Activated CD4-positive, CD25-positive, alpha-beta regulatory T cell treated with anti-CD3 and anti-CD28 coated beads, Interleukin-2, amount 50 U/mL, for 72 hours (primary cell): ENCODE measurements at places on chromosomes 6 and 20.

DNA sequence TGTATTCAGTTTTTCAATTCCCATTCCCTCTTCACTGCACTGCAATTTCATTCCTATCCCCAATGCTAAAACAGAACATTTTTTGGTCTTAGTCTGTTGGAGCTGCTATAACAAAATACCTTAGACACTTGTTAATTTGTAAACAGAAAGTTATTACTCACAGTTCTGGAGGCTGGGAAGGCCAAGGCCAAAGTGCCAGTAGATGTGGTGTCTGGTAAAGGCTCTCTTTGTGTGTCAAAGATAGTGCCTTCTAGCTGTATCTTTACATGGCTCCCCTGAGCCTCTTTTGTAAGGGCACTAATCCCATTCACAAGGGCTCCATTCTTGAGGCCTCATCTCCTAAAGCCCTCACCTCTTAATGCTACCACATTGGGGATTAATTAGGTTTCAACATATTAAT, 40.0 kb downstream of the PHIP start:
- DNase-seq: no peak

DNA sequence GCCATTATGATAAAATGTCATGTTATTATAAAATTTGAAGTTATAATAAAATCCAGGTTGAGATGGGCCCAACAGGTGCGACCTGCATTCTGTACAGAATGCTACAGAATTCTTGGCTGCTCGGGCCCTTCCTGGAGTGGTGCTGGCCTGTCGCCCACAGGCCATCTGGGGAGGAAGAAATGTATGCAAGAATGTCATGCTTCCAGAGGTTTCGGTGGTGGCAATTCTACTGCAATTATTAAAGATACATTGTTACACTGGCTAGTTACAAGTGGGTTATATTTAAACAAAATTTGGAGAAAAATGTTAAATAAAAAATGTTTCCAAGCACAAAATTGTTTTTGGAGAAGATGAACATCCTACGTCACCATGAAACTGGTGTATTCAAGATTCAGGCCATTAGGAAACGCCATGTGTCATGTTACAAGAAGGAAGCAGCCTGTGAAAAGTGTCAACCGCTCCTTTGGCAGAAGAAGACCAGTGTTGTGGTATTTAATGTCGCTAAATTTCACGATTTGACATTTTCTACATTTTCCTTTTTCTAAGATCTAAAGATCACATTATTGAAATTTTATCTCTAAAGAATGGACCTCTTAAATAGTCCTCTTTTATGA, 7.1 kb downstream of the RAMACL start:
- DNase-seq: no peak

DNA sequence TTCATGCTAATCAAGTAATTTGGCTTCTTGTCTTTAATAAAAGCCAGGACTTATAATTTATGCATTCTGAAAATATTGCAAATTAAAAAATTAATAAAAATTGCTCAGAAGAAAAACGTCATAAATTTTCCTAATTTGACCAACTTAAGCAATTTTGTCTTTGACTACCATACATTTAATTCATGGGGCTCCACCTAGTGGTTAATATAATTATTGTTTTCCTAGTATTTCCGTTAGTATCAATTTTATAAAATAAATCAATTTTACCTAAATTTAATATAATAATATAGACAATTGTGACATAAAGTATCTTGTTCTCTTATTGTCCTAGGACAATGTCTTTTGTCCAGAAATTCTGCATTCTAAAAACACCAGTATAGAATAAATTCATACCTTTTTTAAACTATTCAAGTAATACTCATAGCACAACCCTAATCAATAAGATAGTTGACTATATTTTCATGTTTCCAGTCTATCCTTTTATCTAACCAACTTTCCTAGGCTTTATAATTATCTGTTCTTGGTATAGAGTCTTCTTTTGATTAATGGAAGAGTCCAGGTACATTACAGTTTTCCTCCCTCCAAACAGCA, 319.9 kb downstream of the TRDN start:
- no peak for DNase-seq

DNA sequence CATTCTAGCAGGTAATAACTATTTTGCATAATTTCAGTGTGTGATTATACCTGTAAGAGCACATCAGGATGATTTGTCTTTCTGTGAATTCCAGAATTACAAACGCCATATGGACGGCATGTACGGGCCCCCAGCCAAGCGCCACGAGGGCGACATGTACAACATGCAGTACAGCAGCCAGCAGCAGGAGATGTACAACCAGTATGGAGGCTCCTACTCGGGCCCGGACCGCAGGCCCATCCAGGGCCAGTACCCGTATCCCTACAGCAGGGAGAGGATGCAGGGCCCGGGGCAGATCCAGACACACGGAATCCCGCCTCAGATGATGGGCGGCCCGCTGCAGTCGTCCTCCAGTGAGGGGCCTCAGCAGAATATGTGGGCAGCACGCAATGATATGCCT, 122.7 kb downstream of the TMEM242 start:
- DNase-seq: no peak

DNA sequence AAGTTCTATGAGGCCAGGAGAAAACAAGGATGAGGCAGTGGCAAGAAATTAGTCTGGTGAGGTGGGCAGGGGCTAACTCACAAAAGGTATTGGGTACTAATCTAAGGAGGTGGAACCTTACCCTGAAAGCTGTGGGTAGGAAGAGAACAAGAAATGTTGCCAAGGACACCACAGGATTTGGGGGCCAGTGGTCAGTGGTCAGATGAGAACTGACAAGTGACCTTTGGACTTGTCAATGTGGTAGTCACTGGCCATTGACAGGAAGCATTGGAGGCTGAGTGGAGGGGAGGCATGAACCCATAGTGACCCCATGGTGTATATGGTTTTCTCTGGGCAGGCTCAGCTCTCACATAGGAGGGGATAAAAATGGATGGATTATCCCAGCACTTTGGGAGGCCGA, 25.3 kb upstream of the SMIM29 start:
- DNase-seq: no peak

DNA sequence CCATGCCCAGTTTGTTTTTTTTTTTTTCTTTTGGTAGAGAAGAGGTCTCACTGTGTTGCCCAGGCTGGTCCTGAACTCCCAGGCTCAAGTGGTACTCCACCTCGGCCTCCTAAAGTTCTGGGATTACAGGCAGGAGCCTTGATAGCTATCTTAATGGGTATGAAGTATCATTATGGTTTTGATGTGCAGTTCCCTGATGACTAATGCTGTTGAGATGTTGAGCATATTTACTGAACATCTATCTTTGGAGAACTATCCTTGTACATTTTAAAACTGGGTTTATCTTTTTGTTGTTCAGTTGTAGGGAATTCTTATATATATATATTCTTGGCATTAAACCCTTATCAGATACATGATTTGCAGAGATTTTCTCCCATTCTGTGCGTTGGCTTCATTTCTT, 21.4 kb upstream of the MYL9 start:
- DNase-seq: no peak

- DNase-seq: no peak
Measured at GRCh38 chr6:93523365-93523764, 104.0 kb upstream of the EPHA7 start.

GRCh38 chr6:8082954-8083858, 19.0 kb upstream of the BLOC1S5 start:
- no peak for DNase-seq

GRCh38 chr6:169384291-169384690, 130.6 kb upstream of the THBS2 start:
- DNase-seq: no peak

DNA sequence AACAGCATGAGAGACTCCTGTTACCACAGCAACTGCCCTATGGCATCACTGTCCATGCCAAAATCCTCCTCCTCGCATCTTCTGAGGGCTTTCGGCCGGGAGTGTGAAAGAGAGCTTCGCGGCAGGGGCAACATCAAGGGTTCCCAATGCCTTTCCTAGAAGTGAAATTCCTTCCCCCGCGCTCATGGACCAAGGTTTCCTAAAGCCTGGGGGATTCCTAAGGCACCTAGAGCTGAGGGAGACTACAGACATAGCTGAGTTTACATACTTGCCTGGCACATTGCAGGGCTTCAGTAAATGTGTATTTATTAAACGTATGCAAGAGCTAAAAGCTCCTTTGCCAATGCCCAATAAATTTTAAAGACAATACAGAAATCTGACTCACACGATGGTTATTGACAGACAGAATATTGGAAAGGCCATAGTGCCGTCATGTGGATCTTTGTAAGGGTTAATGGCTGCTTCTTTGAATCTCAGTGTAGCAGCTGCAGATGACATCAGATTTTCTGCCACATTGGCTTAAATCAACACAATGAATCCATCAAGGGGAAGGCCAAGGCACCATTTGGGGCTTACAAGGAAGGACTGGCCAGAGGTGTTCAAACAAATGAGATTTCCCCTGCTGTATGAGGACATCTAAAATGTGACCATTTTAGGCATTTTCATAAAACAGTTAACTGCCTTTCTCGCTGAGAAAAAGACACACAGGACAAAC, 281.2 kb upstream of the JARID2 start:
- no peak for DNase-seq

GRCh38 chr6:53042112-53042511, 23.1 kb upstream of the FBXO9 start:
- DNase-seq: no peak

DNA sequence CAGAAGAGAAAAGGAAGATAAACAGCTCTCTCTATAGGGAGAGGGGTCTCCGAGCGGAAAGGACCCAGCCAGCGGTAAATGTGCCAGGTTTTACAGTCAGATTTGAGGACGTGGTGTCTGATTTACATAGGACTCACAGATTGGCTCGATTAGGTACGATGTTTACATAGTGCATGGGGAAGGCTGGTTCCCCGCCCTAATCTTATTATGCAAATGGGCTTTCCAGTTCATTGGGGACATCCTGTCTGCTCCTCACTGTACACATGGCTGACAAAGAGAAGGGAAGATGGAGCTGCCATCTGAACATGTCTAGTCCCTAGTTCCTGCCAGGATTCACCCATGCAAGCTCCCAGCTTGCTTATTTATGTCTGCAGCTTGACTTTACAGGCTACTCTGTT, 119.9 kb downstream of the RNF144B start:
- no peak for DNase-seq

DNA sequence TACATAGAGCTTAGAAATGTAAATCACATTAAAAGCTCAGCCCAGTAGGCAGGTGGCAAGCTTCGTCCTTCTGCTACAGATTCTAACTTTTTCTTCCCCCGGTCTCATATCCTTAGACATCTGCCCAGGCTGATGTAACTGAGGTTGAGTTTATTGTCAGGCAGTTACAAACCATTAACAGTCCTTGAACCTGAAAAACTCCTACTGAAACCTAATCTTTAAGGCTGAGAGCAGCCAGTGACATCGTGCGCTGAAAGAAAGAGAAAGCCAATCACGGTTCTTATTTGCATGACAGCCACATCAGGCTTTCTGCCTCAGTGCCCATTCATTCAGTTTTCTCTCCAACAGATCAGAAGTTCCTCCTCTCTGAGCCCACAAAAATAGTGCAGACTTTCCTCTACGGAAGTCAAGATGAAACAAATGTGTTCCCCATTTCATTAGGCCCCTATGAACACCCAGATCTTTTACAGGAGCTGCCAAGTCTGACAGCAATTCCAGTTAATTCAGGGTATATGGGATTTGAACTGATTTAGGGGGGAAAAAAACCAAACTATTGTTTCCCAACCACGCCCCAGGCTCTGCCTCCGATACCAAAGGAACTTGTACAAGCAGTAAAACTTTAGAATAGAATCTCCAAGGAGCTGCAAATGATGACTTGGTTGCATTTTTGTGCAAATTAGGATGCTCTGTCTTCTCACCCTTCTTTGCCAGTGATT, at the start of gene NHSL1:
NHSL1 (minus strand) TSS at position 192 of the 716 bp plus-strand sequence. CDS start 204 bp downstream, outside the sequence.
- DNase-seq: no peak

DNA sequence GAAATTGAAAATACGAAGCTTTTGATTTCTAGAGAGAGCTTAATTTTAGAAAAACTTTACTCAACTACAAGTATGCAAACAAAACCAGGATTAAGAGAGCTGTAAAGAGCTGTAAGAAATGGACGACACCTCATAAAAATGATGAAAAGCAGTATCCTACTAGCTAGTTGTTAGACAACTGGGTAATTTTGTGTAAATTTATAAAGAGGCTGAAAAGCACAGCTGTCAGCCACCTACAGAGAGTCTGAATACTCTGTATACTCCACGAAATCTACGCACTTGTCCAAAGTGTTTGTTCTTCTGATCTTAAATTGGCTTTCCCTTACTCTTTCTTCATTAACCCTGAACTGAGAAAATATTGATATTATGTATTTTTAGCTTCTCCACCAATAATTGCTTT, 808.4 kb upstream of the EPHA7 start:
- DNase-seq: no peak

- no peak for DNase-seq
Measured at GRCh38 chr20:21377701-21378100, 19.6 kb downstream of the NKX2-4 start.

DNA sequence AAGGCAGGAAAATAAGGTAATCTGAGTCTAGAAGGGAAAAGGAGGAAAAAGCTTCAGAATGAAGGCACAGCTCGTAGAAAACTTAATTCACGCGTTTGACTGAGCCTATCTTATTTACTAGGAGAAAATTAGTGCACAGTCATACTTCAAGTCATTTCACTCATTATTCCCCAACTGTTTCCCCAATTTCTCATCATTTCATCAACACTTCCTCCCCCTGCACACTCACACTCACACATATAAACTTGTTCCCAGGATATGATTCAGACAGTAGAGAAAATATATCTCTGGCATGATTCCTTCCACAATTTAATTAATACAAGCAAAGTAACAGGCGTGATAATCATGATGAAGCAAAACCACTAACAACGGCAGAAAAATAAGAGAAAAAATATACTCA, 94.5 kb upstream of the F13A1 start:
- DNase-seq: no peak

DNA sequence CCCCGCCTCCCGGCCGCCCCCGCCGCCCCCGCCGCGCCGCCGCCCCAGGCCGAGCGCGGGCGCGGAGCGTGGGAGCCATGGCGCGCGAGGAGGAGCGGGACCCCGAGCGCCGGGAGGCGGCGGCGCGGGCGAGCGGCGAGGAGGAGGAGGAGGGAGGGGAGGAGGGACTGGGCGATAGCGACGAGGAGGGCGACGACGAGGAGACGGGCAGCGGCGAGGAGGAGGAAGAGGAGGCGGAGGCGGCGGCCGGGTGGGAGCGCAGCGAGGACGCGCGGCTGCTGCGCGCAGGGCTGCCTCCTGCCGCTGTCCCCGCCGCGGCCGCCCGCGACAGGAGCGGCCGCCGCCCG, at the start of gene SLC24A3:
SLC24A3 (plus strand) TSS at position 174 of the 347 bp plus-strand sequence.
- no peak for DNase-seq

- DNase-seq: peak; percentile 12
Measured at GRCh38 chr20:37390503-37390890, 44.6 kb downstream of the SRC start.

- DNase-seq: no peak
Measured at GRCh38 chr6:125753218-125753936, 3.9 kb downstream of the HEY2 start.

GRCh38 chr6:142960098-142960497, 15.1 kb upstream of the HIVEP2 start:
- no peak for DNase-seq
